ENCODE measurements at places on chromosomes 1 and 21. TPM values are rescaled to one million over a fixed set of nuclear protein-coding genes. Genes with fewer than 3 reads are reported as not detected.

DNA sequence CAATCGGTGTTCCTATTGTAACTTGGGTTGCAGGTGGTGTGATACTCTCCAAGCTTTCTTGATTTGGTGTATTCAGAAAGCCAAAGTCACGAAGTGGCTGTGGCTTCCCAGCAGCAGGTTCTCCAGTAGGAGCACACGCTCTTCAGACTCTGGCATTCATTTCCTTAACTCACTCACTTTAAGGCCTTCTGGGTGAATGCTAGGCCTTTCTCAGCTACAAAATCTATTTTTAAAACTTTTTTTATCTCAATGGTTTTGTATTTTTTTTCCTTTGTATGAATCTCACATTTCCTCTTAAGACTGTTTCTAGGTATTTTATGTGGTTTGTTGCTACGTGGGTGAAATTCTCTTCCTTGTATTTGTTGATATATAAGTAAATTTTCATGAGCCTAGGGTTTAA lies 22.9 kb upstream of the PKN2 start:
- DNase-seq: no peak

GRCh38 chr1:53807916-53808315 lies 30.2 kb downstream of the NDC1 start:
- no peak for DNase-seq

DNA sequence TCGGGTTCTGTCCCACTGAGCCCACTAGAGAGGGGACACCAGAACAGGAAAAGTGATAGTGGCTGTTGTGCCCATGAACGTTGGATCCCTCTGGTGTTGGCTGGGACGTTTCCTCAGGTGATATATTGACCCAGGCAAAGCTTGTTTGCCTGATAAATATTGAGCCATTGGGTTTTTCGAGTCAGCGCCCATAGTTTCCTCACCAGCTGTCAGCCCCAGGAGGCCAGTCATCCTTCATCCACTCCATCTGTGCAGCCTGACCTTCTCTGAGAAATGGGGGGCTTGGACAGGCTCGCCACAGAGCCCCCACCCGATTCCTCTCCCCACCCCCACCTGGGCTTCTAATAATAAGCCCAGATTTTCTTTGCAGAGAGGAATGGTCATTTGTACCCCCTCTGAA lies 13.3 kb downstream of the DISP3 start:
- no peak for DNase-seq

The TFF3 gene
- 7.9 TPM for total RNA-seq

The PADI1 gene
- total RNA-seq: not detected

- DNase-seq: no peak
Measured at GRCh38 chr1:56287721-56288120, 291.6 kb downstream of the PLPP3 start.

- peak; percentile 24 for DNase-seq
Measured at GRCh38 chr1:172638885-172639831, 19.7 kb upstream of the FASLG start.

The PGBD2 gene
- total RNA-seq: 7.4 TPM

DNA sequence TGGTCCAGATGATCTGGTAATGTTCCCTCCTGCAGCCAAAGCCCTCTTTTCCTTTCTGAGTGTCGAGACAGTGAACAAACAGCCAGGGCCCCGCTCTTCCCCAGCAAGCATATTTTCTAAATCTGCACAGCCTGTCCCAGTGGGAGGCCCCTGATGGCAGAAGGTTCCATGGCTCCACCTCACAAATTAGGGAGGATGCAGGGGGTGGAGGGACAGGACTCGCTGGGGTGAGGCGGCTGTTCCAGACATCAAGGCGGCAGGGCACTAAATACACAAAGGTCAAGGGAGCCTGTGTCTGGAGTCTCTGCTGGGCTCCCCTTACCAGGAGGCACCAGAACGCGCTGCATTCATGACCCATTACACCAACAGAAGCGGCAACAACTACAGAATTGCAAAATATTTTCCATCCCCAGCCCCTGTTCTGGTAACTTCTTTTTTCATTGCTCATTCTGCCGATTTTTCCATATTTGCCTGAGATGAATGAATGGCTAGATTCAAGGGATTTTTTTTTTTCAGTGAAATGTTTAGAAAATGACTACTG lies 27.0 kb upstream of the PRELP start:
- DNase-seq: no peak

- no peak for DNase-seq
Measured at GRCh38 chr1:232012773-232013386, 386.3 kb downstream of the DISC1 start.

The NTRK1 gene
- not detected for total RNA-seq

GRCh38 chr1:230936475-230936874 lies 42.2 kb downstream of the TTC13 start:
- DNase-seq: no peak

- DNase-seq: peak; percentile 12
Measured at GRCh38 chr1:153357076-153357852, 390 bp upstream of the S100A9 start.

DNA sequence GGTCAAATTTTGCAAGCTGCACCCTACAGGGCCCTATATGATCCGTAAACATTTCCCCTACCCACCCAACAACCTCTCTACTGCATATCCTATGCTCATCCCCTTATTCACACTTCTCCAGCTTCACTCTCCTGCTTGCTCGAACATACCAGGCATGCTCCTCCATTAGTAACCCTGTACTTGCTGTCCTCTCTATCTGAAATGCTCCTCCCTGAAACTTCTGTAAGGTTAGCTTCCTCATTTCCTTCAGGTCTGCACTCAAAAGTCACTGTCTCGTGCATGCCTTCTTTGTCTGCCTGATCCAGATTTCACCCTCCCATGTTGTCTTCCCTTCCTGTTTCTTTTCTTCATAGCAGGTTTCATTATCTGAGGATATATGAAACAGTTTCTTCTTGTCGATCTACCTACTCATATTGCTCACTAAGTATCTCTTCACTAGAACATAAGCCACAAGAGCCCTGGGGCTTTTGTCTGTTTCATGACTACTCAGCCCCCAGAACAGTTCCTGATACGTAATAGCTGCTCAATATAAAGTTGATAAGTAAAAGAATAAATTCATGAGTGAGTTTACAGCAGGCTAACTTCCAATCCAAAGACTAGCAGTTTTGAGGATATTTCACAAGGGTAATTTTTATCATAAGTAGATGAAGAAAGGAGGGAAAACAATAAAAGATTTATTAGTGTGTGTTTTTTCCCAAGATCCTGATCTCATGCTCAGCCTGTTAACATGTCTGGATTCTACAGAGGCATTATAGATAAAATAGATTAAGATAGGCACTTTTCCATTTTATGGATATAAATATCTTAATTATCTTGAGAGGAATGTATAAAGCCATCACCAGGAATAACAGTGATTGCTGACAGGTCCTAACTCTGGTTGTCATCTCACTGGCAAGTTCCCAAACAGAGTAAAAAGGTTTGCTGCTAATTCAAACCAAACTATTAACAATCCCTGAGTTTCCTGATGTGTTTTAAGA lies 392.5 kb upstream of the ESRRG start:
- no peak for DNase-seq

DNA sequence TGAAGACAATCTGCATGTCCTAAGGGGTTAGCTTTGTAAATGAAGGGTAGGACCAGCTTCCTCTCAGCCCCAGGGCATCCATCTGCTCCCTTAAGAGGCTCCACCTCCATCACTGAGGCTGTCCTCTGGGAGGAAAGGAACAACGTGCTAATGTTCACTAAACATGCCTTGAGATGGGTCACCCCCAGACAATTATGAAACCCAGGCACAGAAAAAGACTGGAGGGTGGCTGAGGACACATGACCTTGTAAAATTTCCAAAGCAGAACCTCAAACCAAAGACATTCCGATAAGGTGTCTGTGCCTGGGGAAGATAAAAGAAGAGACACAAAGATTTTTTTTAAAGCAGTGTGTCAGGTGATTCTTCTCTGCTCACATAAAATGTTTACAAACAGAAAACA lies 37.6 kb upstream of the ZNF124 start:
- no peak for DNase-seq

DNA sequence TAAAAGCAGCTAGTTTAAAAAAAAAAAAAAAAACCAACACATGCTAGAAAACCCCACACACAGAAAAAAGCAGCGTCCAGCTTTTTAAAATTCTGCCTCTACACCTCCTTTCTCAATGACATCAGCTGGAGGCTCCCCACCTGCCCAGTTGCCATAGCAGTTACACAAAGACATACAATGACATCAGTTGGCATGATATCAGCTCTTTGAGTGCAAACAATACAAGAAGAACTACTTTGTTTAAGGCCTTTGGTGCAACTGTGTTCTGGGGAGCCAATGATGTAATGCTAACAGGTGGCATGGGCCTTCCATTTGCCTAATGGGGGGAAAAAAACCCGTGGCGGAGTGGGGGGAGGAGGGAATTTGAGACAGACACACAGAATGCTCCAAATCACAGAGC lies 32.9 kb downstream of the DUSP10 start:
- peak; percentile 85 for DNase-seq

DNA sequence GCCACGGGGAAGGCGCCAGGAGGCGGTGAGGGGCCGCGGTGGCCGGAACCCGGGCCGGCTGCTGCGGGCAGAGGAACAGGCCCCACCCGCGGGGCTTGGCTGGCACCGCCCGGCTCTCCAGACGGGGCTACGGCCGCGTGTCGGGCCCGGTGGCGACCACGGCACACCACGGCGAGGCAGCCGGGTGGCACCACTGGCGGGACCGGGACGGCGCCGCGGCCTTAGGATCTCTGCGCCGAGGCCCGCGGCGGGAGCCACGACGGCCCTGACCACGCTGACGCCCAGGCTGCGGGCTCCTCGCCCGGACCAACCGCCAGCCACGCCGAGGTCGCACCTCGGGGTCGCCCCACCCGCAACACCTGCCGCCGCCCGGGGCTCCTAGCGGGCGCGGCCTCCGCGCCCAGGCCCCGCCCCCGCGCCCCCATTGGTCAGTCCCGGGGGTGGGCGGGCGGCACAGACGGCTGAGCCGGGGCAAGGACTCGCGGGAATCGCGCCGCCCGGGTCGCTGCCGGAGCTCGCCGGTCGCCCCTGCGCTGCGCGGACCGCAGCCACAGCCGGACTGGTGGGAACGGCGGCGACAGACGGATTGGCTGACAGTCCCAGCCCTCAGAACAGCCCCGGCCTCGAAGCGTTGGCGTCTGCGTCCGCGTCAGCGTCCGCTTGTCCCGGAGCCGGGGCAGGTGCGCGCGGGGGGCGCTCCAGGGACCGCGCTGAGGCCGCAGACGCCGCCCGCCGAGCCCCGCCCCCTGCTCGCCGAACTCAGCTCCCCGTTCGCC lies at the start of gene BMP8A:
Gene BMP8A, plus strand, starts transcription at position 491 of the 776 bp plus-strand sequence. CDS start 356 bp downstream, outside the sequence.
- peak; percentile 32 for DNase-seq

DNA sequence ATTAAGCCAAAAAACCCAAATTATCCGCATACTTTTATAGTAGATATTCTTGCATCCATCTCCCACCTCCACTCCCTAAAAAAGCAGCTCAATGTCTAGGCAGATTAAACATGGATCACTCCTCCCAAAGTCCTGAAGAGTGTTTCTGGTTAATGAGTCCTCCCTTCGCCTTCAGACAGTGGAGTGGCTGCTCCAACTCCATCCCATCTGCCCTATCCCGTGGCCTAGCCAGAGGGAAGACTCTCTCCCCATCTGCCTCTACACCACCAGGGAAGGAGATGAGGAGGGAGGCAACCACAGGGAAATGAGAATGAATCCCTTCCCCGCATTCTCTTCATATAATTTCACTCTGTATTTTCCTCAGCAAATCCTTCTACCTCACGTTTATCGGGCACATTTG lies 103.8 kb downstream of the SLC45A1 start:
- DNase-seq: no peak

All from HepG2 (cell line).